Astrocyte of the spinal cord (primary cell): ENCODE measurements at places on chromosomes 12 and 14.

- peak; percentile 74 for DNase-seq
Measured at GRCh38 chr14:103910262-103910935, 17.9 kb upstream of the TDRD9 start.

DNA sequence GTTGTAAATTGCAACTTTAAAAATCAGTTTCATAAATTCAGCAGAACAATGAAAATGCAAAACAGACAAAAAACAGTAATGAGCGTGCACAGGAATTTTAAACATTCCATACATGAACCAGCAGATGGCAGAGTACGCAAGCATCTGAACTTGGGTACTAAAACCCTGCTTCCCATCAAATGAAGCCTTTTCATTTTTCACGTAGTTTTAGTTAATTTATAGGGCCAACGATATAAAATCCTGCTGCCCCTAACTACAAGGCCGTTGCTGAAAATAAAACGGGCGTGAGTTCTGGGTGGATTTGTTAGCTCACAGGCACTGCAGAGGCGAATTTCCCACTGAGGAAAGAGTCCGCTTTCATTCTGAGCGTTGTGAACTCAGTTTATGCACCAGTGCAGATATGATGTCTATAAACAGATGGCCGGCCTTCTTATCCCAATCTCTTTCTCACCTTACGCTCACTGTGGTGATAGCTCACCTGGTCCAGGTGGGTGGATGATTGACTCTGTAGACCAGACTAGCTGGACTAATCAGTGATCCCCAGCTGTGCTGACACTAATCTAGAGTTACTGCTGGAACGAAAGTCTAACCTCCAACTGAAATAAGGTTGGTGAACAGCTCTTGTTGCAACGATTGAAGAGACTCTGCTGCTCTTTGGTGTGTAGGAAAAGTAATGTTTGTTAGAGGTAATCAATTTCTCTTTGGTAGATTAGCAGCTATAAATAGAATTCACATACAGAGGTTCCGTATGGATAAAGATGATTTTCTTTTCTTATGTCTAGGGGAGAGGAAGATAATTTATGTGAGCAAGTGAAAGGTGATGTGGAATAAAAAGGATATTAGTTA is 89.2 kb downstream of the PDZRN4 start:
- peak; percentile 40 for DNase-seq

GRCh38 chr14:93027810-93028723 is 87.7 kb downstream of the ITPK1 start:
- no peak for DNase-seq

DNA sequence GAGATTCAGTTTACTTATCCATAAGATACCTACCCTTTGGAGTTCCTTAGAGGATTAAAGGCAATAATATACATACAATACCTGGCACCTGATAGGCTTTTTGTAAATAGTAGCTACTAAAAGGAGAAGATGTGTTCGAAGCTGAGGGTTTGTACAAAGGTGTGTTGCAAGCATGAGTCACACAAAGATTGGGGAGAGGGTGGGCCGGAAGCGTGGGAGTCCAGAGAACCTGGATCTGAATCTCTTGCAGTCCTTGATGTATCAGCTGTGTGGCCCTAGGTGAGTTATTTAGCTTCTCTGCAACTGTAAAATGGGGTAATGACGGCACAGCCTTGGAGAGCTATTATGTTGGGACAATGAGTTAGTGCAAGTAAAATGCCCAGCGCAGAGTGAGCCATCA is 61.6 kb upstream of the PSMC1 start:
- no peak for DNase-seq
